NCI-H187 treated with DMSO at 0.1 percent for 48 hours (cell line): ENCODE measurements at places on chromosomes 4 and X.

DNA sequence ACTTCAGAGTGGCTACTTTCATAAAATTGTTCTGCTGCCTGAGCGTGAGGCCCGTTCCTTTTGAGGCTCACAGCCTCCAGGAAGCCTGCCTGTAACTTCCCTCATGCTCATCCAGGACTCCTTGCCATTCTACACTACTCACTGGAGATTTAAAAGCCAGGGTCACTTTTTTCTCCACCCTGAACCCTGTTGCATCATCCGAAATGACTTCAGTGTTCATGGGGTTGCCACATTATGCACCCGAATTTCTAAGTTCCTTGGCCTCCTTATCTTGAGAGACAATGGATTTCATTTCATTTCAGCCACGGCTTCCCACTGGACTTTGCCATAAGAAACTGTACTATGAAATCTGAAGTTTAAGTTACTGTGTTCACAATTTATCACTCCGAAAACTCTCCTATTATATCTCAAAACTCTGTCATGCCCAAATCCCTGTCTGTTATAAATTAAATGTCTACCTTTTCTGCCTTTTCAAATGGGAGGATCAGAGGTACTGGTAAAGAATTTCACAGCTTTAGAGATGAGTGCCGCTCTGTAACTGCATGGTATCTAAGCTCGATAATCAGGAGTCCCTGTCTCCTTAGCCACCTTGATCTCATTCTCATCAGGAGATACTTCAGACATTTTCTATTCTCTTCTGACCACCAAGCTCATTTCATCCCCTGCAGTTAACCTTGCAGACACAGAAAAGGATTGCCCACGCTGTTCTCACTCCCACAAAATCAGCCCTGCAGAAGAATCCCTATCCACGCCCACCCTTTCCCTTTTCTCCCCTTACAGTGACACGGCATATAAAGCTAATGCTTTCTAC lies 59.9 kb downstream of the TRIML1 start:
- no peak for DNase-seq

- no peak for DNase-seq
Observed at GRCh38 chrX:15072880-15073279, 197.0 kb downstream of the ASB9 start.

- no peak for DNase-seq
Observed at GRCh38 chr4:100170986-100171385, 19.3 kb downstream of the DDIT4L start.

DNA sequence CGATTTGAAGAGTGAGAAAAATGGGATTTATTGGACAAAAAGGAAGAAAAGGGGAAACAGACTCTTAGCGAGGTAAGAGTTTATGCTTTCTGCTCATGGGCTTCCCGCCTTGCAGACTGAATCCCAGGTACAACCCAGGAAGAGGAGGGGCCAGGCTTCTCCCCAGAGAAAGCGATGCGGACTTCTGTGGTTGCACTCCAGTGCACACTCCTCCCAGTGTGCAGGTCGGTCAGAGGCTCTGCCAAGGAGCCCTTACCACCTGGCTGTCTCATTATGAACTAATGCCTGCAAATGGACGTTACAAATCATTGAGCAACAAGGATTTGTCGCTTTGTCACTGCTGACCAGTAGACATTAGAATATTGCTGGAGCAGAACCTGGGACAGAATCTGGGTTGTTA lies 39.9 kb upstream of the GLRA2 start:
- no peak for DNase-seq

- no peak for DNase-seq
Observed at GRCh38 chr4:101009471-101009870, 337.9 kb downstream of the PPP3CA start.

GRCh38 chr4:127249767-127250108 lies 383.0 kb upstream of the INTU start:
- no peak for DNase-seq

- DNase-seq: no peak
Observed at GRCh38 chr4:21413807-21414370, 534.7 kb downstream of the KCNIP4 start.

- DNase-seq: no peak
Observed at GRCh38 chr4:40722576-40723161, 27.1 kb upstream of the NSUN7 start.
